NCI-H2227 treated with DMSO at 0.1 percent for 48 hours (cell line): ENCODE measurements at places on chromosomes 2 and 18.

DNA sequence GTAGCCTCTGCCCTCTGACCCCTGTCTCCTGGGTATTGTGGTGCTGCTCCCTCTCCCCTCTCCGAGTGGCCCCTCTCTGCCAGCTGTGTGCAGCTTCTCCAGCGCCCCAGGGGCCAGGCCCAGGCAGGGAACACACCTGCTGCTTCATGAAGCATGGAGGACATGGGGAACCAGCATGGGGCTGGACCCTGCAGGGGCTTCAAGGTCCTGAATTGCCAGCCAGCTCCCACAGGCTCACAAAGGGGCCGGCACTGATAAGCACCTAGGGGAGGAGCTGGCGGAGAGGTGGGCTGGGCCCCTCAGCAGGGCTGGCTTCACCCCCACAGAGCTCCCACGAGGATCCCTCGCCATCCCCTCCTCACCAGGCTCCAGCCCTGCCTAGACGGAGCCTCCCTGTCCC, 77.4 kb upstream of the GPC1 start:
- no peak for DNase-seq

DNA sequence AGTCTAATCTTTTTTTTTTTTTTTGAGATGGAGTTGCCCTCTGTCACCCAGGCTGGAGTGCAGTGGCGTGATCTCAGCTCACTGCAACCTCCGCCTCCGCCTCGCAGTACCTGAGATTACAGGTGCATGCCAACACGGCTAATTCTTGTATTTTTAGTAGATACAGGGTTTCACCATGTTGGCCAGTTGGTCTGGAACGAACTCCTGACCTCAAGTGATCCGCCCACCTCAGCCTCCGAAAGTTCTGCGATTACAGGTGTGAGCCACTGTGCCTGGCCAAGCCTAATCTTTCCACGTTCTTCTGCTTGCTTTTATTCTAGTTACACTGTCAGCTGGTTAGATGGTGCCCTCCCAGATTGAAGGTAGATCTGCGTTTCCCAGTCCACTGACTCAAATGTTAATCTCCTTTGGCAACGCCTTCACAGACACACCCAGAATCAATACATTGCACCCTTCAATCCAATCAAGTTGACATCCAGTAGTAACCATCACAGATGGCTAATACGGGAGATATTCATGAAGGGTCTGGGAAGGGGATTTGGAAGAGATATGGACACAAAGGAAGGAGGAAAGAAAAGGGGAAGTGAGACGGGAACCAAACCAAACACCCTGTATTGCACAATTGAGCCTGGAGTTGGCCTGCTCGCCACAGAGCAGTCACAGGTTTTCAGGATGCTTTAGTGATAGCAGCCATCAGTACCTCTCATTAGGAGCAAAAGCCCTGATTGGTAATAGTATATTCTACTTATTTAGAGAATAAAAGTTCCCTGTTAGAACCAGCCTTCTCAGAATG, 229.8 kb downstream of the PIK3C3 start:
- DNase-seq: no peak

GRCh38 chr2:34252111-34252510, 653.0 kb upstream of the FAM98A start:
- DNase-seq: no peak

GRCh38 chr18:12336887-12337286, 28.8 kb downstream of the TUBB6 start:
- DNase-seq: no peak

DNA sequence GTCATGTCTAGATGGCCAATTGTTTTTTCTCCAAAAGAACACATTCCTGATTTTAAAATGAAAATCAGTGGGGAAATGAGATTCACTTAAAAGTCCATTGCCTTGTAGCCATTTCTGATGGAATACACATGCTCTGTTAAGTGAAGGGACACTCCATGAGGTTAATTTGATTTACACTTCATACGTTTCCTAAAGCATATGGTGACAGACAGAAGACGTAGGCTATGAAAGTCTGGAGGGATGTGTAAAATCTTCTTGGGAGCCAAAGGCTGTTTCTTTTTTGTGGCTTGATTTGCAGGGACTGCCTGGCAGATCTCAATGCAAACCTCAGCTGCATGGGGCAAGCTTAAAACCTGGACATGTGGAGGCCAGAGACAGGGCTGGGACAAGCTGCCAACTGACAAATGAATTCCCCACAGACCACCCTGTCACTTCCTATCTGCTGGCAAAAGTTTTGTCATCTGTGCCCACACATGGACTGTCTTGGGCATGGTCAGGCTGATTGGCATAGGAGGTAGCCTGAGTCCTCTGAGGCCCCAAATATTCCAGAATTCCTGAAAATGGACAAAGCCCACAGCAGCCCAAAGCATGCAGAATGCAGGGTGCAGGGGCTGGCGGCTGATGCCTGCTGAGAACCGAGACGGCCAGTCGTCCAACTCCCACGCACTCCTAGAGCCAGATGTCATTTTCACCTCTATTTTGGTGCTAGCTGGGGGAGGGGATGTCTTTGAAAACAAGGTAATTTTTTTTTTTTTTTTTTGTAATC, 73.9 kb downstream of the SDC1 start:
- DNase-seq: no peak

GRCh38 chr2:37376421-37377186, 32.2 kb downstream of the QPCT start:
- DNase-seq: no peak

DNA sequence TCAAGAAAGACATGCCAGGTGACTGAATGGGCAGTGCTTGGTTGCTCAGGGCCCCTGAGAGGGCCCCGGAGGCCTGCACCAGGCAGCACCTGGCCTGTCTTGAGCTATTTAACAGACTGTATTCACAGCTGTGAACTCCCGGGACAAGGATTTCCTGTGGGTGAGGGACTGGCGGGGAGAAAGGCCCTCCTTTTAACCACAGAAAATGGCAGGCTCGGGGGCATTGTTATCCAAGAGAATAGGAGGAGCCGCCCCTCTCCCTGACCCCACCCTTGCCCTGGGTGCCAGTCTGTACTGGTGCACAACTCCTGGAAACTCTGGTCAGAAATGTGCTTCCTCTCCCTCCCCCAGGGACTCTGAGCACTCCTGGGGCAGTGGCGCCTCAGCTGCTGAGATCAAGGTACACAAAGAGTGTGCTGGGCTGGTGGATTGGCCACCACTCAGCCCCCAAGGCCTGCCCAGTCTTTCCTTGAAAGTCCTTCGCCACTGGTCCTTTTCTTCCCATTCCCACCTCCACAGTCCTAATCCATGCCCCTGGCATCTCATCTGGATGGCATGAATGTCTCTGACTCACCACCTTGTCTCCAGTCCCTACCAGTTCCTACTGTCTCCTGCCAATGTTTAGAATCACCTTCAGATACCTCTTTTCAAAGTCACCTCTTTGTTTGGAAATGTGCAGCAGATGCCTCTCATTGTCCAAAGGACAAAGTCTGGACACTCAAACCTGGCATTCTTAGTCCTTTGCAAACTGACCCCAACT, 19.6 kb upstream of the EPAS1 start:
- DNase-seq: no peak

- DNase-seq: no peak
Observed at GRCh38 chr2:74551530-74551929, 2.2 kb downstream of the LOXL3 start.

- no peak for DNase-seq
Observed at GRCh38 chr2:202545523-202545922, 89.2 kb upstream of the FAM117B start.

GRCh38 chr18:14974576-14974975, 226.6 kb downstream of the ANKRD30B start:
- DNase-seq: no peak

- no peak for DNase-seq
Observed at GRCh38 chr2:7803515-7803914, 878.3 kb upstream of the ID2 start.

DNA sequence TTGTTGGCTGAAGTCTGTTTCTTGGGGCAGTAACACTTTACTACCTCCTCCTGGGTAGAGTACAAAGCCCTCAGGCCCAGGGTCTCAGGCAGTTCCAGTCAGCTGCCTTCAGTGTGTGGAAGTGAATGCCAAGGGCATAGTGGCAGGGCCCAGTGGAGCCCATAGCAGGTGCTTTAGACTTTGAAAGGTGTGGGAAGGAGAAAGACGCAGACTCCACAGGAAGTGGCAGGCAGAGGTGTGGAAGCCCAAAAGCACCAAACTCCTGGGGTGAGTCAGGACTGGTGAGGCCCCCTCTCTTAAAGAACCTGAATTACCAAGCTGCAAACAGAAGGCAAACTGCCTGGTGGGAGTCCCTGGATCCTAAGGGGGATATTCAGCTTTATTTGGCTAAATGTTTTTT, 45.3 kb downstream of the ADAM23 start:
- no peak for DNase-seq

- DNase-seq: peak; percentile 37
Observed at GRCh38 chr2:155377266-155377680, 678.8 kb downstream of the KCNJ3 start.

DNA sequence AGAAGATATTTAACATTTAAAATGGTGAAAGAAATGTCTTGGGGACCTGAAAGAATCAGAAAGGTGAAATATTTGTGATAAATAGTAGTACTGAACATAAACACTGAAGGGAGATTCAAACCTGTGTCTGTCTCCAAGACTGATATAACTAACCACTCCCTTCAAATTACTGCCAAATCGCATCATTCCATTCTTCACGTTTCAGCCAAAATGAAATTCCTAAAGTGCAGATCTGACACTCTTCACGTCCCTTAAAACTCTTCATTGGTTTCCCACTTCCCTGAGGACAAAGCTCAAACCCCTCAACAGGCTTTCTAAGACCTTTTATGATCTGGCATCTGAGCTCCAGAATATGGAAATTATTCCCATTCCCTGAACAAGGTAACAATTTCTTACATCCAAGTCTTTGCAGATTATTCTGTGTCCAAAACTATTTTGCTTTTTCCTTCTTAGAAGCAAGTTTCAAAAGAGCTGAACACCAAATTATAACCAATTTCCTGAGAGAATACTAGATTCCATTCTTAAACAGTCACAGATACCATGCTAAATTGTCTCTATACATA, 18.9 kb downstream of the SLC8A1 start:
- DNase-seq: no peak

DNA sequence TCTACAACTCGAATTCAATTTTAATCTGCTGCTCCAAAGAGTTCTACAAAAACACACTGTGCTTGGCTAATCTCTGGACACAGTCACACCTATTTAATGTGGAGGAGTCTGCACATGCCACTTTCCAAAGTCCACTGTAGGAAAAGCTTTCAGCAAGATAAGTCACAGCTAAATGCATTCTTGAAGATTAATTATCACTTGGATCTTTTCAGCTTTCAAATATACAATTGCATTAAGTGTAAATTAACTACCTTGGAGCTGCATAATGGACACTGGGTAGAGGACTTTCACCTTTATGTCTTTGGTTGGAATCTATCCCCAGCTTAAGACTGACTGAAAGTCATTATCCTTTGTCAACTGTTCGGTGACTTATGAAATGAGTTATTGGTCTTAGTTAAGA, 565.1 kb downstream of the PIK3C3 start:
- DNase-seq: no peak

DNA sequence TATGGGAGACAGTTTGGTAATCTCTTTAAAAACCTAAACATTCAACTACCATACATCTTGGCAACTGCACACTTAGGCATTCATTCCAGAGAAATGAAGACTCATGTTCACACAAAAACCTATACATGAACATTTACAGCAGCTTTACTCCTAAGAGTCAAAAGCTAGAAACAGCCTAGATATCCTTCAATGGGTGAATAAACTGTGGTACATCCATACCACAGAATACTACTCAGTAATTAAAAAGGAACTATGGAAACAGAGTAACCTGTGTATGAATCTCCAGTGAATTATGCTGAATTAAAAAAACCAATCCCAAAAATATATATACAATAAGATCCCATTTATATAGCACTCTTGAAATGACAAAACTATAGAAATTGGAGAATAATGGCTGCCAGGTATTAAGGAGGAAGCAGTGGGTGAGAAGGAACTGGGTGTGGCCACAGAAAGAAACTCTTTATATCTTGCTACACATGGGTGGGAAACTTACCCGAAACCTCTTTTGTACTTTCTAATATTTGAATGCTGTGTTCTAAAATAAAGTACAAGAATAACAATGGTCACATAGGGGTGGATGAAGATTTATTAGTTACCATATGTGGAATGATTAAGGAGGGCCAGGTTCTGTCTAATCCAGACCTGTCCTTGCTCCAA, 13.7 kb downstream of the SESTD1 start:
- DNase-seq: no peak

- DNase-seq: no peak
Observed at GRCh38 chr18:26919201-26919600, 53.7 kb upstream of the AQP4 start.

DNA sequence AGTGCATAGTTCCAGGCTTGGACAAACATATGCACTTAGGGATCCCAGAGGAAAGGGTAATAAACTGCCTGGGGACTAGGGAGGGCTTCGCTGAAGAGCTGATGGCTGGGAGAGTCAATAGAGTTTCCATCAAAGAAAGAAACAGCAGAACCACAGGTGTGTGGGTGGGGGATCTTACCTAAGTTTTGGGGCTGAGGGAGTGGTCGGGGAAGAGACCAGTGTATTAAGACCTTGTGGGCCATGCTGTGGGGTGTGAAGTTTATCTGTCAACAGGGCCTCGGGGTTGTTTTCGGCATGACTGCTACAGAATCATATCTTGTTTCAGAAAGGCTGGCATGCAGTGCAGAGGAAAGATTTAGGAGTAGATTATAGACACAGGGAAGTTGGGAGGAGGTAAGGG, 31.2 kb upstream of the GTF2A1L start:
- DNase-seq: no peak

- DNase-seq: no peak
Observed at GRCh38 chr2:207950063-207950760, 75.1 kb downstream of the PLEKHM3 start.

DNA sequence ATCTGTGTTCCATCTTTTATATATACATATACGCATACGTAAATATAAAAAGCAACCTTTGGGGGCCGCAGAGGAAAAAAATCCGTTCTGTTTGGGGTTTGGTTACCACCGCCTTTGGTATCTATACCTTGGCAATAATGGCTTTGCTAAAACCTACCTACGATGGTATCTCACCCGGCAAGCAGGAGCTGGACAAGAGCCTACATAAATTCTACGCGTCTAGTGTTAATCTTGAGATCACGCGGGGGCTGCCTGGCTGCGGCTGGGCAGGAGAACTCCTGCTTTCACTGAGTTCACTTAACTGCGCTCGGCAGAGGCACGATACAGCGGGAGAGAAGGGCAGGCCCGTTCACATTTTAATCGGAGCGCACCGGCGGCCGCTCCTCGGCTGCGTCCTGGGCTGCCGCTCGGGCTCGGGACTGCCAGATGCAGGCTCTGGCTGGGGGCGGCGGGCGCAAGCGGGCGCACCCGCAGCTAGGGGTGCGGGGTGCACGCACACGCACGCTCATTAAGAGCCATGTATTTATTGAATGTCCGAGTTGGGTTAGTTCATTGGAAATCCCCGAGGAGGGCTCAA, 1.7 kb upstream of the POU3F3 start:
- no peak for DNase-seq

GRCh38 chr2:218569661-218570500, 1.2 kb downstream of the CNOT9 start:
- DNase-seq: peak; percentile 49
